ENCODE measurements at places on chromosomes 12 and 14.
A peak's percentile ranks its signal among the peaks of the same experiment; 100 is the strongest.

DNA sequence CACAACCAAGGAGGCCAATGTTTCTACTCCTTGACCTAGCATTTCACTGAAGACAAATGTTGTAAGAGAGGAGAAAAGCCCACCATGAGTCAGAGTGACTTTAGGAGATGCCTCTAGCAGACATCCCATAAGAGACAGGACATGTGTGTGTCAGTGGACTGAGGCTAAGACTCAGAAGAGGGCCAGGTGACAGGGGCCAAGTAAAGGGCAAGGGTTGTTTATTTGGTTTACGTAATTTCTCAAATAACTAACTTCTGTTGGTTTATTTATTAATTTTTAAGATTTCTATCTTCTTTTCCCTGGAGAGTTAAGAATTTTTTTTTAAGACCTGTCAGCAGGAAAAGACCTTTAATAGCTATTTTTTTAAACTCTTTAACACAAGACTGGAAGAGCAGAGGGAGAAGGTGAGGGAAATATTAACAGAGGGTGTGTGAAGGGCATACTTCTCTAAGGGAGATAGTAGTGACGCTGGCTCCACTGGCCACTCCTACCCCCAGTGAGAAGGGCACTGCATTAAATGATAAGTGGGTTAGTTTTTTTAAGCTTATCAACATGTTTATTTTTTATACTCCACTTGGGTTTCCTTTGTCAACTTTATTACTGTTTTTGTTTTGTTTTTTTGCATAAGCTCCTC lies 3.4 kb downstream of the PNP start:
- H3K27ac ChIP-seq, result no peak overlapping the region
- no peaks in the 10 kb centered on the region for H3K27me3 ChIP-seq
- no peak overlapping the region for H3K4me3 ChIP-seq
- H3K4me1 ChIP-seq, result no peaks in the 10 kb centered on the region
- ATAC-seq, result no peak

- H3K27me3 ChIP-seq, result no peaks in the 10 kb centered on the region
- peak overlapping the region; percentile 81 for H3K27ac ChIP-seq
- peak overlapping the region; percentile 83 for H3K4me3 ChIP-seq
- no peak for ATAC-seq
- H3K4me1 ChIP-seq, result peaks cover 4% of the 10 kb centered on the region
Measured at GRCh38 chr12:53299101-53299453, 418 bp upstream of the MYG1 start.

DNA sequence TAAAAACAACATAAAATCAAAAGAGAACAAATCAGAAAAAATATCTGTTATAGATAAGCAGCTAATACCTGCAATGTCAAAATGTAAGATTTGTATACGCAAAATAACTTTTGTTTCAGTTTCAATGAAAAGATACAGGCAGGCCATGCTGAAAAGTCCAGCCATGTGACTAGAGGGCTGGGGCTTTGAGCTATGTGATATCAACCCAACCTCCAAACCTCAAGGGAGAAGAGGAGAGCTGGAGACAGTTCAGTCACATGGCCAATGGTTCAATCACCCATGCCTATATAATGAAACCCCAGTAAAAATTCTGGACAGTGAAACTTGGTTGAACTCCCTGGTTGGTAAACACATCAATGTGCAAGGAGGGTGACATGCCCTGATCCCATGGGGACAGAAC lies 5.3 kb downstream of the COX16 start:
- no peaks in the 10 kb centered on the region for H3K27me3 ChIP-seq
- no peak overlapping the region for H3K4me3 ChIP-seq
- peaks cover 18% of the 10 kb centered on the region for H3K4me1 ChIP-seq
- H3K36me3 ChIP-seq, result peaks cover 8% of the 10 kb centered on the region
- H3K27ac ChIP-seq, result no peak overlapping the region

GRCh38 chr12:116718655-116719454 lies 19.0 kb downstream of the SPRING1 start:
- peaks cover 38% of the 10 kb centered on the region for H3K4me1 ChIP-seq
- H3K4me3 ChIP-seq, result no peak overlapping the region
- peaks cover 46% of the 10 kb centered on the region for H3K36me3 ChIP-seq
- no peaks in the 10 kb centered on the region for H3K27me3 ChIP-seq

DNA sequence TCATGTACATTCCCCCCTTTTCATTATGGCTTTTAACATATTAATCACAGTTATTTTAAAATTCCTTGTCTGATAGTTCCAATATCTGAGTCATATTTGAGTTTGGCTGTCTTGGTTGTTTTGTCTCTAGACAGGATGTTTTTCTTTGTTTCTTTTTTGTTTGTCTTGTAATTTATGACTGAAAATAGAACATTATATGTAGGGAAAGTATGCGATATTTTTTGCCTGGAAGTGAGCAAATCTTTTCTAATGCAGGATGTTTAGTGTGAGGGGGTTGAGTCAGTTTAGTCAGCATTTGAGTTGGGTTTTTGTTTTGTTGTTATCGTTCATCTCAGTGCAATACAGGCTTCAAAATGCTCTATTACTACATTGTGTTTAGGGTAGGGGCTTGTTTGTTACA lies 239.7 kb downstream of the SNAPC1 start:
- no peaks in the 10 kb centered on the region for H3K36me3 ChIP-seq
- no peaks in the 10 kb centered on the region for H3K4me1 ChIP-seq
- no peak overlapping the region for H3K4me3 ChIP-seq
- H3K27me3 ChIP-seq, result no peaks in the 10 kb centered on the region

DNA sequence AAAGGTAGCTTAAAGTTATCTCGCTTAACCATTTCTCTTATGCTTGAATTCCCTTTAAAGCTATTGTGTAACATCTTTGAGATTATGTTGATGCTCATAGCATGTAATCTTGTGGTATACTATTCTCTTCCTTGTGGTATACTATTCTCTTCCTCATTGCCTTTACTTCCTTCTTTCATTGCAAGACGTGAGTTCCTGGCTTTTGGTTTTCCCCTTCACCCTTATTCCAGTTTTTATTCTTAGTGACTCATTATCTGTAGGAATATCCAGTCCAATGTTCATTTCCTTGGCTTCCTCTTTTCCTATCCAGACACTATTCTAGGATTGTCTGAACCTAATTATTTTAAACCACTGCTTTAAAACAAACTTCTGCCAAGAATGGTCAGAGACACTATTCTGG lies 564.0 kb downstream of the CCER1 start:
- no peaks in the 10 kb centered on the region for H3K36me3 ChIP-seq
- H3K27ac ChIP-seq, result no peak overlapping the region
- H3K4me3 ChIP-seq, result no peak overlapping the region
- no peak for ATAC-seq

DNA sequence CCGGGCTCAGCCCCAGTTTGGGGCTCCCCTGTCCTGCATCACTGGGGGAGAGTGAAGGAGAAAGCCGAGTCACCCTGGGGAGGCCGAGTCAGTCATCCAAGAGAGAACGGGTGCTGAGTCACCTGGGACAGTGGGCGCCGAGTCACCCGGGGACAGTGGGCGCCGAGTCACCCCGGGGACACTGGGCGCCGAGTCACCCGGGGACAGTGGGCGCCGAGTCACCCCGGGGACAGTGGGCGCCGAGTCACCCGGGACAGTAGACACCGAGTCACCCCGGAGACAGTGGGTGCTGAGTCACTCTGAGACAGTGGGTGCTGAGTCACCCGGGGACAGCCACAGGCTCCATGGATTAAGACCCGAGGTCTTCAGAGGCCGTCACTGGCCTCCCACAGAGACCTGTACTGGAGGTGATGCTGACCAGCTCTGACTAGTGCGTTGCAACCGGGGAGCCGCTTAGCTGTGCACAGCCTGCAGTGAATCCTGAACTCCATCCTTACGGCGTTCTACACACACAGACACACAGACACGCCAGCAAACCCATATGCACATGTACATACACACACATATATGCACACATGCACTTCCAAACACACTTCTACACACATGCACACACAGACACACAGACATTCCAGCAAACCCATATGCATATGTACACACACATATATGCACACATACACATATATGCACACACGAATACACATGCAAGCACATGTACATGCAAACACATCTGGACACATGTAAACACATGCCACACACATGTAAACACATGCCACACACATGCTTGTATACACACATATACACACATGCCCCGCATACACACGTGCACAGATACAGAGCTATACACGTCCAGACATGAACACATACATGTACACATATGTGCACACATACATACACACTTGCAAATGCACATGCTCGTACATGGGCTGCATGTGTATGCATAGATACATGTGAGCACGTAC lies 64.9 kb upstream of the GALNT9 start:
- no peak overlapping the region for H3K27ac ChIP-seq
- no peak overlapping the region for H3K4me3 ChIP-seq
- no peaks in the 10 kb centered on the region for H3K4me1 ChIP-seq
- no peaks in the 10 kb centered on the region for H3K36me3 ChIP-seq
